HT1080 (cell line): ENCODE measurements at places on chromosomes 12 and 14. TPM values are rescaled to one million over a fixed set of nuclear protein-coding genes. Genes with fewer than 3 reads are reported as not detected.

DNA sequence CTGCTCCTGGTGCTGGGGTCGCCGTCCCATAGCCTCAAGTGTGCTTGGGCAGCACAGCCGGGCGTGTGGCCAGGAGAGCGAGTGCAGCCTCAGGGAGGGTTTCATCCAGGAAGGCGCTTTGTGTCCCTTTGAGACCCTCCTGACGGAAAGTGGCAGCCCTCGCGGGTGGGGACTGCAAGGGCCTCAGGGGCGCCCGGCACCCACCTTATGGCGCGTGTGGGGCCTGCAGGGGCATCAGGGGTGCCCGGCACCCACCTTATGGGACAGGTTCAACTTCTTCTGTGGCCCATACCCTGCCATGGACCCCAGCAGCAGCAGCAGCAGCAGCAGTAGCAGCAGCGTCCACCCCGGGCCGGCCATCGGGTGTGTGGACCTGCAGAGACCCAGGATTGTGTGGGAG lies 4.5 kb downstream of the LRCOL1 start:
- DNase-seq, result no peak

- no peak for DNase-seq
These were observed 74.5 kb downstream of the PTHLH start for GRCh38 chr12:27898022-27898421.

DNA sequence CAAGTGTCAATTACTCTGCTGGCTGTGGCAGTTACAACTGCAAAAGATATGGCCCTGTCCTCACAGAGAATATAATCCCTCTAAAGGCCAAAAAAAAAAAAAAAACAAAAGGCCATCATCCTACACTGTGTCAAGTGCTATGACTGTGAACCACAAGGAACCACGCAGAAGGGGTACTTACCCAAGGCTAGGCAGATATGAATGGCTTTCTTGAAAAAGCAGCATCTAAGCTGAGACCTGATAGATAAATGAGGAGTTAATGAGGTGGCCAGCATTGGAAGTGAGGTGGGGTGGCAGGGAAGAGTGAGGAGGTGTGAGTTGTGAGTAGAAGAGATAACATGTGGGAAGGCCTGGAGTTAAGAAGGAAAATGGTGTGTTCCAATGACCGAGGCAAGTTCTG lies 16.4 kb upstream of the IL22 start:
- DNase-seq, result no peak

GRCh38 chr12:41509271-41510055 lies 321.3 kb downstream of the PDZRN4 start:
- no peak for DNase-seq

- DNase-seq, result no peak
These were observed 19.7 kb downstream of the PLEKHG3 start for GRCh38 chr14:64723691-64724577.

GRCh38 chr14:103839579-103839978 lies 7.8 kb downstream of the PPP1R13B start:
- DNase-seq, result no peak

DNA sequence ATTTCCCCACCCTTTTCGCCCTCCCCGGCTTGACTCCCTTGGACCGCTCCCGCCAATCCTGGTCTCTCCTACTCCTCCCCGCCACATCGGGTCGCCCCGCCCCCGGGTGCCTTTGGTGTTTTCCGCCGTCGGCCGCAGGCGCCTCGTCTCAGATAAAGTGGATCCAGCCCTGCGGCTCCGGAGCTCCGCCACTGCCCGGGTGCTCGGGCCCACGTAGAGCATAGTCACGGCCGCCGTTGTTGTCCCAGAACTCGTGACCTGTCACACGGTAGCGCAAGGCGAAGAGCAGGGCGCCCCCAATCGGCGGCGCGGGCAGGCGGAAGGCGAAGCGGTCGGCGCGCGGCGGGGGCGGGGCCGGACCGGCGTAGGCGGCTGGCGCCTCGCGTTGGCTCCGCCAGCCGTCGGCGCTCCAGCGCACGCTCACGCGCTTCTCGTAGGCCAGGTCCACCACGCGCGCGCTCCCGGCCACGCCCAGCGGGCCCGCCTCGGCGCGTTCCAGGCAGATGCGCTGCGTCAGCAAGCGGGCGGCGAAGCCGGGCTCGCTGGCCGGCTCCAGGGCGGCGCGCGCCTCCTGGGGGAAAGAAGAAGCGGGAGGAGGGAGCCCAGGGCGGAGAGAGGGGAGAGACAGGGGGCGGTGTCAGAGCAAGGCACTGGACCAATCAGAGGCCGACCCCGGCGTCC lies 1.2 kb downstream of the PPP1R3E start:
- peak; percentile 98 for DNase-seq

DNA sequence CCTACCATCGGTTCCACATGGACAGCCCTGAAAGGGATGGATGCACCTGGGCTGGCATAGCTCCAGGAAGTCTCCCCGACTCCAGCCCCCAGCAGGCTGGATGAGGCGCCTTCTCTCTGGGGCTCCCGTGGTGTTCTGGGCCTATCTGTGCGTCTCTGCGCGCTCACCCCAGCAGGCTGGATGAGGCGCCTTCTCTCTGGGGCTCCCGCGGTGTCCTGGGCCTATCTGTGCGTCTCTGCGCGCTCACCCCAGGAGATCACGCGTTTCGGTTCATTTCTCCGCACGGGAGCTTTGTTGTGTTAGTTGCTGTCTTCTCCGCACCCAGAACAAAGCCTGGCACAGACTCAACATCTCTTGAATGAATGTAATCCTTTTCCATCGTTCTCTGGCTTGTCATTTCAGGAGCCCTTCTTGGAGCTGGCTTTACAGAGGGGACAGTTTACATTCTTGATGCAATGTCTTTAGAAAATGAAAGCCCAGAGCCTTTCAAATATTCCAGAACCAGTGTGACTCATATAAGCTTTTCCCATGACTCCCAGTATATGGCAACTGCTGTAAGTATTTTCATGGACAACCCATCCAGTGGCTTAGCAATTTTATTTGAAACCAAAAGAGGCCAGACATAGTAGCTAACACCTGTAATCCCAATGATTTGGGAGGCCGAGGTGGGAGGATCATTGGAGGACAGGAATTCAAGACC lies 40.3 kb downstream of the CFAP251 start:
- no peak for DNase-seq

Gene POTEG
- 2.0 and 2.2 TPM in 2 replicates for total RNA-seq

Gene FOXG1
- not detected in 2 replicates for total RNA-seq

Gene CYP46A1
- not detected in 2 replicates for total RNA-seq

Gene BEGAIN
- 0.33 and 0.35 TPM in 2 replicates for total RNA-seq

Gene MYL6
- total RNA-seq, result 1,272 and 2,138 TPM in 2 replicates
